ENCODE measurements at places on chromosomes 4 and X.

- no peak for DNase-seq
Observed at GRCh38 chr4:166538491-166539005, 665.5 kb downstream of the TLL1 start.

- DNase-seq = no peak
Observed at GRCh38 chrX:19867411-19867732, 20.0 kb downstream of the SH3KBP1 start.

- DNase-seq = no peak
Observed at GRCh38 chrX:36436361-36436760, 516.8 kb downstream of the CFAP47 start.

GRCh38 chr4:70183168-70183939 is 12.2 kb upstream of the ODAM start:
- DNase-seq = peak; percentile 12

GRCh38 chr4:183920512-183920911 is 15.4 kb downstream of the STOX2 start:
- DNase-seq = no peak

DNA sequence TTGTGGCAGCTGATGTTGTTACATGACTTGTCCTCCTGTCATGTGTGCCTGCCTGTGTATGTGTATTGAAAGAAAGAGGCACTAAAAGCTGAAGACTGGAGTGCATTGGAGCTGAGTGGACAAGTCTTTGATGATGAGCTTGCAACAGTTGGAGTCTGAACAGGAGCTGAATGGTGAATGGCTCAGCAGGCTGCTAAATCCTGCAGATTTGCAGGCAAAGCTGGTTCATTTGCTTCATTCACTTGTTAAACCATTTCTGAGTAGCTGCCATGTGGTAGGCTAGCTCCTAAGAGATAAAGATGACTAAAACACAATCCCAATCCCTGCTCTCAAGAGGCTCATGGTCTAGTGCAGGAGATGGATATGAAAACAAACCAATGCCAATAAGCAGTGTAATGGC is 217.3 kb downstream of the CHRDL1 start:
- no peak for DNase-seq

DNA sequence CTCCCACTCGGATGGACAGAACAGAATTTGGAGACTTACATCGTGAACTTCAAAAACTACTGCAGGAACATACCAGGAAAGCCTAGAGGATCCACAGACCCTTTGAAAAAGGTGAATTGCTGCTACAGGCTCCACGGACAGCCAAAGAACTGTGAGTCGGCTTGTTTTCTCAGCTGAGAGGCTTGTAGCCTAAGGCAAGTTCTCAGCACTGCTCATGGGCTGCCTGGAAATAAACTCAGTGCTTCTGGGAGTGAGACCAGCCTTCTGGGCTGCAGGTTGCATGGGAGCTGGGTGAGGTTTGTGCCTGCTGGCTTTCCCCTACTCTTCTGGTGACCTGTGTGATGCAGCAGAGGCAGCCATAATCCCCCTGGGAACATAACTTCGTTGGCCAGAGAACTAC is 1397.6 kb downstream of the FAM133A start:
- no peak for DNase-seq

GRCh38 chr4:16480011-16480410 is 253.7 kb upstream of the TAPT1 start:
- DNase-seq = no peak

- no peak for DNase-seq
Observed at GRCh38 chr4:53782458-53782845, 191.2 kb upstream of the LNX1 start.

DNA sequence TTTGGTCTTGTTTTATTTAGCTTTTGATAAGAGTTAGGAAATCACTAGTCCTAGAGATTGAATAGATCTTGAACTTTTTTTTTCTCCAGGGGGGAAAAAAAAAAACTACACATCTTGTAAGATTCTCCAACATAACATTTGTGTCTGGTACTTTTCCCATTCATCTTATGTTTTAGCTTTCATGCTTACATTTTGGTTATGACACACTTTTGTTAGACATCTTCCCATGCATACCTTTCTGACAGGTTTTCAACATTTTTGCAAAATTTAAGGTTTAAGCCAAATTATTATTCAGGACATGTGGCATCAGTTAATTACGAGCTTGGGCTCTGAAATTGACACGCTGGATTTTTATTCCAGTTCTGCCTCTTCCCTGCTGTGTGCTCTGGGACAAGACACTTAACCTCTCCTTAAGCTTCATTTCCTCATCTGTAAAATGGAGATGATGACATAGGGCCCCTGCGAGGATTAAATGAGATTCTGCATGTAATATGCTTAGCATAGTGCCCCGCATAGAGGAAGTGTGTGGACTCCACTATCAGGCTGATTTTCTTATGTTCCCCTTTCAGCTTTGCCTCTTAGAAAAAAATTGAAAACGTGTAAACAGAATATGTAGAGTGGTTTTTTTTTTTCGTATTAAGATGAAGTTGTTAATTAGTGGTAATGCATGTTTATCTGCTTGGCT is 5.3 kb downstream of the KIT start:
- no peak for DNase-seq

GRCh38 chr4:73723023-73723422 is 17.3 kb upstream of the CXCL8 start:
- no peak for DNase-seq

DNA sequence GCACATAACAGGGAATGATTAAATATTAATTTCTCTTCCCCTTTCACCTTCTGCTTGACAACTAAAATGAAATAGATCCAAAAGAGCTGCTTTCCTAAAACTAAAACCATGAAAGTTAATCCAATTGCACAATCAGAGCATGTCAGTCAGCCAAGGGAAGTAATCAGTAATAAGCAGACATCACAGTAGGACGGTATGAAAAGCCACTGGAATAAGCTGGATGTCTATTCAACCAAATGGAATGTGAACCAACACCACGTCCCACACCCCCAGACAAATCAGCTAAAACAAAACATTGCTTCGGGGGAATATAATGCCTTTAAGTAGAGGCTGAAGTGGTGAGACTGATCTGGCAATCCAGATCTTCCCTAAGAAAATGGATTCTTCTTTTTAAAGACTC is 859.4 kb upstream of the FTHL17 start:
- peak; percentile 57 for DNase-seq

GRCh38 chr4:89055157-89056080 is 1.6 kb downstream of the FAM13A start:
- DNase-seq = no peak

DNA sequence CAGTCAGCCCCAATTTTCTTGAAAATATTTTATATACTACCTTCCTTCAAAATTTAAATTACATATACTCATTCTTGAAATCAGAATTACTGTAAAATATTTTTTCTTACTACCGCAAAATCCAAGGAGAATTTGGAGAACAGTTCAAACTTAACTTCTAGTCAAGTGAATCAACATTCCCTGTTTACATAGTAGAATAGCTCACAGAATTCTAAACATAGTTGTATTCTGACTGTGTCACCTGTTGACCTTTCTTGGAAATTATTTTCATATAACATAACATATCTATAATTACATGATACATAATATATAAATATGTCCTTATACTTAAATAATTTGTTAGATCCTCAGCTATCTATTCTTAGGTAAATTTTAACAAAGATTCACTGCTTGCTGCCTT is 31.0 kb upstream of the FGF5 start:
- DNase-seq = peak; percentile 36

DNA sequence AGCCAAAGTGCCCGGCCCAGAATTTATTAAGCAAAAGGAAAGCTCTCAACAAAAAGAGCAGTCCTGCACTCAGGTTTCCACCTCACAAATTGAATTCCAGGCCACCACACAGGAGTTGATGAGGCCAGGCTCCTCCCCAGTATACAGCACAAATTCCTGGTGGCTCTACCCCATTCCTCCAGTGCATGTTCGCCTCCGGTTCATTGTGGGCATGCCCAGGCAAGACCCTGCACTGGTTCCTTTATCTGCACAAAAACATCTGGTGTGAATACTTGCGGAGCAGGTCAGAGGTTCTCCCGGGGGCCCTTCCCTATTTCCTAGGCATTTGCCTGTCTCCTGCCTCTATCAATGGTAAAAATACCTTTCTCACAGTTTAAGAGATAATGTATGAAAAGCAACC is 195.2 kb upstream of the ANXA10 start:
- DNase-seq = no peak

- peak; percentile 14 for DNase-seq
Observed at GRCh38 chr4:175369087-175369486, 443.0 kb downstream of the GPM6A start.

GRCh38 chr4:151702256-151702655 is 58.6 kb downstream of the GATB start:
- no peak for DNase-seq

DNA sequence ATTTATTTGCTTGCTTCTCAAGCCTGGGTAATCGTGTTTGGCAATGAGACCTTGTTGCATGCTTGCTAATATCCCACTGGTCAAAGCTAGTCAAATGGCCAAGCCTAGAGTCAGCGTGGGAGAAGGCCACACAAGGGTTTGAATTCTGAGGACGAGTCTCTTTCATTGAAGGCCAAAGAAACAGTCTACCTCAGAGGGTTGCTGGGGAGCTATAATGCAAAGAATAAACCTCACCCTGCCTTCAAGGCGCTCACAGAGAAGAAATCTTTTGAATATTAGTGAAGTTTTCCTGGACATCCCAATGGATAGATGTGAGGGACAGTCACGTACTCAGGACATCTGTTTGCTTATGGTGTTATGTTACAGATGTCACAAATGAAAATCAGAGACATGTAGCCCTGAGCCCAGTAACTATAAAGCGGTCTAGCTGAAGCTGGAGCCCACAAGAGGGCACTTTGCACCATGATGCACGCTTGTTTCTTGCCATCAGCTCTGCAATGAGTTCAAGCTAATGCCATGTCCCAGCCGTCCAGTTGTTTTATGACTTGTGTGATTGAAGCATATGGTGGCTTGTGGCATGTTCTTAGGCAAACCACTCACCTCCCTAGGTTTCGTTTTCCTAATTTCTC is 1.1 kb upstream of the TLR3 start:
- peak; percentile 15 for DNase-seq

DNA sequence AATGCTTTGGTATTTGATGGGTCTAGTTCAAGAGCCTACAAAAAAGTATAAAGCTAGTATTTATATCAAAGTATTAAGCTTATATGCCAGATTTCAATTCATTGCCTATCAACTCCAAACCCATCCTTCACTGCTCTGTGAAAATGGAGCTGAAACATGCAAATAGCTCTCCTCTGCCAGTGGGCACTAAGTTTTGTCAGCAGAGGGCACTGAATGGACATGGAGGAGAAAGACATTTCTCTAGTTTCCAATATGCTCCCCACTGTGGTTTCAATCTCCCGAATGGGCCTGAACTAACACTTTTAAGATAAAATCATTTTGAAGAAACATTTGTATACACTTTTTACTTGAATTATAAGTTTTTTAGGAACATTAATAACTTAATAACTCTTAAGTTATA is 12.4 kb downstream of the PPID start:
- no peak for DNase-seq

DNA sequence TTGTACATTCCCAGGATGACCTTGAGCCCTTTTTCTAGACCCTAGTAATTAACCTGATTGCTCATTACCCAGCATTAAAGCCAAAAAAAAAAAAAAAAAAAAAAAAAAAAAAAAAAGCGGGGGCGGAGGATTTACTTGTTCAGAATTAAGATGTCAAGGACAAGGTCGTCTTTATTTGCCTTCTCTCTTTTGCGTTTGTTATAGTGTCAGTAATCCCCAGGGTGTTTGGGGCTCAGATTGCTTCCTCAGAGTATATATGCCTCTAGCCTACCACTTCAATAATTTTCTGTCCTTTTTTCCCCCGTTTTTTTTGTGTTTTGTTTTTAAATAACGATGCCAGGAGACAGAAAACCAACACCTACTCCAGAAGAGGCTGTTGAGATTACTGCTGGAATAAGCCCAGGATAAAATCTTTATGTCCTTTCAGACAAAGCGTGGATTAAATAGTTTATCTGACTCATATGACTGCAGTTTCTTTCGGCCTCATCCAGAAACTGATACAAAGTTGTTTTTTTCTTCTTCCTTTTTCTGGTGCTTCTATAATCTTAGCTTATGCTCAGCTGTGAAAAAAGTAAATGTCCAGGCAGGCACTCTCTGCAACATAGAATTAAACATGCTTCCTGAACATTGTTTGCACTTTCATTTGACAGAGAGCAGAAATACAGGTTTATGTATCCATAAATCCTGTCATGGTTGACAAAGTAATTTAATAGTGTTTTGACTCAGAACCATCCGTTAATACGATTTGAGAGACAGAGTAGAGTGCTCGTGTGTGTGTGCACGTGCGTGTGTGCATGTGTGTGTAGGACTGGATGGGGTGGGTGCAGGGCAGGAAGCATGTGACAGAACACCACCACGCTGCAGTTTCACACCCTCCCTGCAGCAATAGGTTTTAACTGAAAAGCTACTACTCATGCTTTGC is 138.6 kb downstream of the AFF1 start:
- no peak for DNase-seq

- no peak for DNase-seq
Observed at GRCh38 chr4:76588274-76588673, 153.2 kb downstream of the SHROOM3 start.

DNA sequence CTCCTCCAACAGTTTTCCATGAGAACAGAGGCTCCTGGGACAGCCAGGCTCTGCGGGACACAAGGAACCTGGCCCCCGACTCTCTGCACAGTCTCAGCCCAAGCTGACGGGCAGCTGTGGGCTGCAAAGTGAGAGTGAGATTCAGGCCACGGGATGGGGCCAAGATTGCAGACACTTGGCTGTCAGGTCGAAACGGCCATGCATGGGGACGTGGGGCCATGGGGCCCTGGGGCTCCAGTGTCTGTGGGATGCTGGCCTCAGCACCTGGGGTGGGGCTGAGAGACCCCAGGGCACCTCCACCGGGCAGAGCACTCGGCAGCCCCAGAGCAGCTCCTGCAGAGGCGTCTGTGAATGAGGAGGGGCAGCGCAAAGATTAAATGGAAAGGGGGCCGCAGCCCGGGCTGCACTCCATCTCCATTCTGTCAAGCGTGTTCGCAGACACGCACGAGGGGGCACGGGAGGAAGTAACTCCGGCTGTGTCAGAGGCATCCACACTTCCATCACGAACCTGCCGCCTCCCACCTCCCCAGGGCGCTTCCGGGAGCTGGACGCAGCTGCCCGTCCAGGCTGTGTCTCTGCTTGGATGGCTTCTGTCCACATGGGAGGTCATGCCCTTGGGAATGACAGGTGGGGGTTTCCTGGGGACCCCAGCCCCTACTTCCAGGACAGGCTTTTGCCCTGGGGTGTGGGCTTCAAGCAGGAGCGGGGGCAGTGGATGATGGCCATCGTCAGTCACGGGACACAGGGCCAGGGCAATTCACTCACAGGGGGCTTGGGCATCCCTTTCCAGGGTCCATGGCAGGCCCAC is 82.8 kb upstream of the NKX1-1 start:
- no peak for DNase-seq

All from fibroblast of skin of left quadriceps (primary cell).